ENCODE measurements at places on chromosomes 7 and 10.

DNA sequence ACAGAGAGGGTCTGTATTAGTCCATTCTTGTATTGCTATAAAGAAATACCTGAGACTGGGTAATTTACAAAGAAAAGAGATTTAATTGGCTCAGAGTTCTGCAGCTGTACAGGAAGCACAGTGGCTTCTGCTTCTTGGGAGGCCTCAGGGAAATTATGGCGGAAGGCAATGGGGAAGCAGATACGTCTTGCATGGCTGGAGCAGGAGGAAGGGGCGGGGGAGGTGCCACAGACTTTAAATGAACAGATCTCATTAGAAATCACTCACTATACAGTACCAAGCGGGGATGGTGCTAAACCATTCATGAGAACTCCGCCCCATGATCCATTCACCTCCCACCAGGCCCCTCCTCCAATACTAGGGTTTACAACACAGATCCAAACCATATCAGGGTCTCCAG is 3.7 kb upstream of the CALU start:
- no peak for DNase-seq

GRCh38 chr10:33655921-33656320 is 321.5 kb upstream of the NRP1 start:
- no peak for DNase-seq

DNA sequence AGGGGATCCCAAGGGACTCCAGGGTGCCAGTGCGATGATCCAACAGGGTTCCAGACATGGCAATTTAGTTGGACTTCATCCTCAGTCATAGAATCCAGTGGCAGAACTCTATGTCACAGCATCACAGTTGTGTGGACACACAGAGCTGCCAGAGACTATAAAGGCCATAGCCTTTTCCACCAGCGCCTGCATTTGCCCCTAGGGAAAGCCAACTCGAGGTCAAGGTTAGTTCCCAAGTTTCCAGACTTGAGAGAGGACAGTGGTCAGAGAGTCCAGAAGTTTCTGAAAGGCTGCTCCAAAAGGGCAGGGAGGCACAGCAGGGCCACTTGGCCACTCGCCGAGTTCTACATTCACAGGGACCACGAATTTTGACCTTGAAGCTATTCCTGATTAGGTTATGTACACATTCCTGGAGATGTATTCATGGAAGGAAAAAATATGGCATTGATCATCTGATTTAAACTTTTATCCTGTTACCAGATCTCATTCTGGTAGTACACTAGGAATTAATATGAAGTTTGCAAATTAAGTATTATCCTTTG is 170.1 kb downstream of the KCNMA1 start:
- no peak for DNase-seq

GRCh38 chr7:142523821-142524460 is 225.3 kb upstream of the PRSS1 start:
- no peak for DNase-seq

DNA sequence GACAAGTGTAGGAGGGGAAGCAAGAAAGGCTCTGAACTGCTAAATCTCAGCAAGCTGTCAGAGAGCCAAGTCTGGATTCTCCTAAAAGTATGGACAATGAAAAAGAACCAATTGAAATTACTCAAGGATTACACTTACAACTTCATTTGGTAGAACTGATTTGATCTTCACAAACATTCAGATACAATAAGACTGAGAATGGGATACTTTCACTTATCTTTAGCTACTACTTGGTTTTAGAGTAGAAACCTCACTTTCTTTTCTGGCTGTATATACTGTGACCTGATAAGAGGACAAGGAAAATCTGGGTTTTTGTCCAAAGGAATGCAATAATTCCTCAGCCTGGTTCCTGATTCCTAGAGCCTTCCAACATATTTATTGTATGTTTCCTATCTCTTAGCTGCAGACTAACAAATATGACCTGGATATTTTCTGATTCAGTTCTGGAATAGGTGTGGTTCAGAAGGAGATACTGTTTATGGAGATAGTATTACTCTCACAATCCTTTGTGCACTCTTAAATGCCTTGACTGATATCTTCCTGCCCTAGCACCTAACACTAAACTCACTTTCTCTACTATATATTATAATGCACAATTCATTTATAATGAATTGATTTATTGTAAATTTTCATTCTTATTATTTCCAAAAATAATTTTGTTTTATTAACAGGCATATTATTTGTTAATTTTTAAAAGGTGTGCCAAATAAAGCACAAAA is 7.3 kb downstream of the SEMA3A start:
- no peak for DNase-seq

DNA sequence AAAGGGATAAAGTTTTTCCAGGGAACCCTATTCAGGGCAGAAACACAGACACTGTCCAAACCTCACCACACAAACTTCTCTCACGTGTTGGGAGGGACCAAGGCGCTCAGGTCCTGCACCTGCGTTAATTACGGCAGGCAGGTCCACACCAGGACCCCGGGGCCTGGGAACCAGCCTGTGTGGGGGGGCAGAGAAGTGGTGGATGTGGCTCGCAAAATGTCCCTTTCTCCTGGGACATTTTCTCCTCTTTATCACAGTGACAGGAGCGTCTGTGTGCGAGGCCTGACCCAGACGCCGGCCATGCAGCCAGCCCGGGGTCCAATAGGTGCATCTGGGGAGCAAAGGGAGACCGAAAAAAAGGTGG is 73.4 kb upstream of the ZNF722 start:
- DNase-seq, result no peak

Measured in activated CD4-positive, CD25-positive, alpha-beta regulatory T cell (primary cell).